ENCODE measurements at places on chromosomes 5 and 9. TPM values are rescaled to one million over a fixed set of nuclear protein-coding genes. Genes with fewer than 3 reads are reported as not detected.

GRCh38 chr9:34986540-34987047 lies 3.0 kb upstream of the DNAJB5 start:
- DNase-seq: peak; percentile 41

GRCh38 chr5:148267962-148268361 lies 632 bp upstream of the SPINK13 start:
- DNase-seq: no peak

- DNase-seq: no peak
Observed at GRCh38 chr9:126592461-126592860, 21.3 kb upstream of the LMX1B start.

DNA sequence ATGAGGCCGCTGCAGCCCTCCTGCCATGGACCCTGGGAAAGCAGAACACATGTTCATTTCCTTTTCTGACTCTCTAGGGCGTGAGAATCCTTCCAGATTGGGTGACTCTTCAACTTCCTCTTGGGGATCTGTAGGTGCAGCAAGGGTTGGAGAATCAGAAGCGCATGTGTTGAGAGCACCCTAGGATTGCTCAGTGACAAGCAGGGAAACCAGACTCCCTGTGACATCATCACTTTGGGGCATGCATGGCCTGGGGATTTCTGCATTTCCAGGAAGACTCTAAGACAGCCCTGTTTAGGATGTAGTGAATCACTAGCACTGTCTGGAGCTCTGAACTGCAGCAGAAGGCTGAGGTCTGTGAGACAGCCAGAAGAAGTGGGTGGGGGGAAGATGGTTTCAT lies 15.1 kb upstream of the LCP2 start:
- DNase-seq: no peak

GRCh38 chr5:127696683-127697082 lies 6.5 kb upstream of the CCDC192 start:
- no peak for DNase-seq

DNA sequence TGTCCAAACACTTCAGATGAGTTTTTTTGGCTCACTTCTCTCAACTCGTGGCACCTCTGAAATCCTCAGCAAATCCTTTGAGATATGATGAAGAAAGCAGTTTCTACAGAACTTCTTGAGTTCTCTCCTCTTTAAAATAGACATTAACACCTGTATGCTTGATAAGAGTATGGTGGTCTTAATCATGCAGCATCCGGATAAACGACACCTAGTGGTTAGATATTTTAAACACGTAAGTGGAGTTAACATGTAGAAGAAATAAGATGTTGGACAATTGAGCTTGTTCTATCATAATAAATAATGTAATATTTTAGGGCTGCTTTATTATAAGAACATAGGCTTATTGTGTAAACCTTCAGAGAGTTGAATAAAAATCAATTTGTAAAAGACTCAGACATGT lies 324.8 kb downstream of the CYLC2 start:
- peak; percentile 7 for DNase-seq

DNA sequence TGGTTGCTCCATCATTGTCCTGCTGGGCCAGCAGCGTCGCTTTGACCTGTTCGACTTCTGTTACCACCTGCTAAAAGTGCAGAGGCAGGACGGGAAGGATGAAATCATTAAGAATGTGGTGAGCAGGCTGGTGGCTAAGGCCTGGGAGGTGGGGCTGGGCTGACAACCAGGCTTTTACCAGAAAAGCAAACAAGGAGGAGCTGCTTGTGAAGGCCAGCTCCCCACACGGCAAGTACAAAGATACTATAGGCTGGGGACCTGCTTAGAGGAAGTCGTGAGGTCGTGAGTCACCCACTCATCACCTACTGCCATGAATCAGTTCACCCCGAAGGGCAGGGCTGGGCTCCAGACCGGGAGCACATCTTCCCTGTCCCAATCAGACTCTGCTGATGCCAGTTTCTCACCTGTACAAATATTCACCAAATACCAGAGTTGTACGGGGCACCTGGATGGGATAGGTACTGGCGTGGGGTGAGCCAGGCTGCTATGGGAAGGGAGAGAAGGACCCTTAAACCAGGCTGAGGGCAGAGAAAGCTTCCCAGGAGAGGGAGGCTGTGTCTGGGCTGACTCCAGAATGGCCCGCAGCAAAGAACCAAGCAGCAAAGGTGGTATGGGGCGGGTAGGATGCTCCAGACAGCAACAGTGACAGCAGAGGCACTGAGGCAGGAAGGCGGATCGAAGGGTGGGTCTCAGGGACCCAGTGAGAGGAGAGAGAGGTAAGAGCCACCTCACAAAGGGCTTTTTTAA lies 69.3 kb upstream of the NIPAL4 start:
- no peak for DNase-seq

DNA sequence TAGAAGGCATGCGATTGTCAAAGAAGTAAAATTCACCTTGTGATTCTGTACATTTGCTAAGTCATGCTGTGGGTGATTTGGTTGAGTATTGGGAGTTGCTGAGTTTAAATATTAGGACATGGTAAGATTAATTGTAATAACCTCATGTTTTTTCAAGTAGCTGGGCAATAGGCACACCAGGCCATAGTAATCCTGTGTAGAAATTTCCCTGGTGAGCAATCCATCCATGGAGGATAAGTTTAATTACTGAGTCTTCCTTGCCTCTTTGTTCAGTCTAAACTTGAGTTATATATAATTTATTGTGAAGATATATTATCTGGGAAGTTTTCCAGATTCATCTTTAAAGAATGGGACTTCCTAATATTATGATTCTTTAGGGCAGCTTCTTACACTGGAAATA lies 221.1 kb upstream of the NUDT12 start:
- DNase-seq: no peak

DNA sequence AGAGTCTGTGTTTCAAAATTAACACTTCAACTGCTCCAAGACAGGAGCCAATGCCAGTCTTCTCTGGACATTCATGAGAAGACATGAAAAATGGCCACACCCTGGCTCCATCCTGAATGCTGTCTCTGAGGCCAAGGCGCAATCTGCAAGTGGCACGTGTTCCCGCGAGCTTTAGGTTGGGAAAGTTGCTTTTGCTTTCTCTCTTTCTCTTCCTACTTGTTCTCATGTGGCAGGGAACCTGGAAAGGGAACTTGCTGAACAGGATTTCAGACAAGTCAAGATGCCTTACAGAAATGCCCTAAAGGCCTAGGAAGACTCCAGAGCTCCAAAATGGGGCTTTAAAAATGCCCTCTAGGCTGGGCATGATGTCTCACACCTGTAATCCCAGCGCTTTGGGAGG lies 91.9 kb upstream of the OTULINL start:
- DNase-seq: no peak

GRCh38 chr5:78841767-78842166 lies 143.3 kb downstream of the ARSB start:
- no peak for DNase-seq

DNA sequence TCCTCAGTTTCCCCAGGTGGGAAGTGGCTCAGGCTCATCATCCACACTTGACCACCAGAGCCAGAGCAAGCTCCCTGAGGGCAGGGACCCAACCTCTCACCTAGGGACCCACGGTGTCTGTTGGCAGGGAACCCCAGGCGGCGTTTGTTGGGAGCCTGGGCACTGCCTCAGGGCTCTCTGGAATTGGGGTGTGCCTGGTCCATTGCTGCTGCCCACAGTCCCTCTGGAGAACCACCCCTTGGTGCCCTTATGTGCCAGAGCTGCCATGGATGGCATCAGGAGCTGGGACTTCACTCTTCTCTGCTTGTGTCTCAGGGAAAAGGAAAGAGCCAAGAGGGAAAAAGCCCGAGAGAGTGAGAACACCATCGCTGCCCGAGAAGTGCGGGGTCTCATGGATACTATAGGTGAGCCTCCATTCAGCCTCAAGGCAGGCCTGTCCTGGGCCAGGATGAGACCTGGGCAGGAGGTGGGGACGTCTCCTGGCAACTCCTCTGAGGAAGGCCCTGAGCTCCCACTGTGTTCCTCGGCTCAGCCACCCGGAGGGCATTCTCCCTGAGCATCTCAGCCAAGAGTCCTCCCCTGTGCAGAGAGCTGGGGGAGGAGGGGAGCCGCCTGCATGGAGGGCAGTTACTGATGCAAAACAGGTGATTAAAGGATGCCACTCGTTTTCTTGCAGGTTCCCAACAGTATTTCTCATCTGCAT lies 4.5 kb downstream of the CCDC180 start:
- DNase-seq: no peak

GRCh38 chr5:101009758-101010519 lies 106.9 kb upstream of the ST8SIA4 start:
- no peak for DNase-seq

DNA sequence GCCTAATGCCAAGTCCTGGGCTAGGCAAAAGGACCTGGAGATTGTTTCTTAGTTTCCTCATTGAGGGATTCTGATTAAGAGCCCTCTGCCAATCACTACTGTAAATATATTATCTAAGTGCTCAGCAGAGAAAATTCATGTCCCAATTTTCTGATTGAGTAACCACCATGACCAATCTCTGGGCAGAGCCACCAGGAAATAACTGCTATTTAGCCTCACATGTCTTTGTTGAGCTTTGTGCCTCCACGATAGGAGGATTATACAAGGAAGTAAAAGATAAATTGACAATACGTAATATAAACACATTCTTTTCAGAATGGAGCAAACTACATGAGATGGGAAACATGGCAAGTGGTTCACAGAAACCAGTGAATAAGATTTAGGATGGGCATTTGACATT lies 396.1 kb upstream of the PAPPA start:
- no peak for DNase-seq

GRCh38 chr9:114551750-114552685 lies 35.6 kb upstream of the ATP6V1G1 start:
- DNase-seq: no peak

DNA sequence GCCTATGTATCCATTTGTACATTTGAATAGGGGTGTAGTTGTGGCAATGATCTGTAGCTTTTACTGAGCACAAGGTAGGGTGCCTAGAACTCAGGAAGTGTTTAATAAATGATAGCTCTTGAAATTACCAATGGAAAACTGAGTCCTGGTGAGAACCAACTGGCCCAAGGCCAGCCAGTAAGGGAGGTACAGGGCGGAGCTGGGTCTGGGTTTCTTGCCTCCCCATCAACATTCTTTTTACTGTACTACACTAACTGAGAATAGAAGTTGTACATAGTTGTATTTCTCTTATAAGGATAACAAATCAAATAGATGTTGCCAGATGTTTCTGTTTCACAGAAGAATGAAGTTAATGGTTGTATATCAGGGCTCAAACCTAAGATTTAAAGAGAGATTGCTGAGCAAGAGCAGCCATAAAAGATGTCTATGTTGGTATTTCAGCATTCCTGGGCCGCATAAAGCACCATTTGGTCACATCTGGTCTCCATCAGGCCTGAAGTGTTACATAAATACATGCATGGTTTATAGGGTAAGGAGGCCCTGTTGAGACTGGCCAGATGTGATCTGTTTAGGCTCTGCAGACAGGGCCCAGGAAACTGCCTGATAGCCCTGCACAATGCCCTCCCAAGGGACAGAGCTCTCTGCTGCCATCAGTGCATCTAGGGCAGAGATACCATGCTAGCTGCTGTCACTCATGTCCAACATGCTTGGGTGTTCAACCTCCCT lies 210.5 kb downstream of the NXNL2 start:
- DNase-seq: no peak

DNA sequence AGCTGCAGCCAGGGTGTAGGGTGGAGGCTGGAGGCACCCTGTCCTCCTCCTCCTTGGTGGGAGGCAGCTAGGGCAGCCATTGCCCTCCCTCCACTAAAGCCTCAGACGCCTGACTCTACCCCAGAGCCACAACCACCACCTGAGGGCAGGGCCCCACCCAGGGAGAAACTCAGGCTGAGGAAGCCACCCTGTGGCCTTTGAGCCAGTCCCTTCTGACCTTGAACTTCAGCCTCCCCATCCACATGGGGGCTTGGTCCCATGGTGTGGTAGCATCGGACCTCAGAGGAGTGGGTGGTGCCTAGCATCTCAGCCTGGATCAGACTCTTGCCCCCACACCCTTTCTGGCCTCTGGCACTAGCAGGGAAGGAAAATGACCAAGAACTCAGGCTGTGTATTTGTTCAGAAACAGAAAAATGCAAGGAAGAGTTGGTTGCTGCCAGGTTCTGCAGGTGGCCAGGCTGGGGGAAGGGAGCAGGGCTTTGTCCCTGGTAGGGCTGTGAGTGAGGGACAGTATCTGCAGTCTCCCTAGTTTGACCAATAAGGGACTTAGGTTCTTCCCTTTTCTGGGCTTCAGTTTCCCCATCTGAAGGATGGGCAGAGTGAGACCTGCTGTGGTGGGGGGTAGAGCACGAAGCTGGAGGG lies 3.2 kb downstream of the DAB2IP start:
- no peak for DNase-seq

- no peak for DNase-seq
Observed at GRCh38 chr9:80040457-80040856, 468.7 kb downstream of the TLE4 start.

- DNase-seq: no peak
Observed at GRCh38 chr5:157245886-157246285, 20.0 kb upstream of the CYFIP2 start.

DNA sequence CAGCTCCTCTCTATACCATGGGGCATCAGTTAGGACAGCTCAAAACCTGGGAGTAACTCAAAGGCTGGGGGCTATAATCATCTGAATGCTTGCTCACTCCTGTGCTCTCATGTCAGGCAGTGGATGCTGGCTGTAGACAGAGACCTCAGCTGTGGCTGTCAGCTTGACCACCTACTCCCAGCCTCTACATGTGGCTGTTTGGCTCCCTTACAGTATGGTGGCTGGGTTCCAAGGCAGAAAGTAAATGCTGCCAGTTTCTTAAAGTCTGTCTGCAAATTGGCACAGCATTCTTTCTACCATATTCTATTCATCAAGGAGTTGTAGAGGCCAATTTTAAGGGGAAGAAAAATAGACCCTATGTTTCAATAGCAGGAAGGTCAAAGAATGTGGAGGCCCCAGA lies 66.9 kb downstream of the TMC1 start:
- DNase-seq: no peak

The ZCCHC10 gene
- 22.3 TPM for total RNA-seq

The SYK gene
- 2.7 TPM for total RNA-seq

The EXD3 gene
- total RNA-seq: 15.7 TPM

The DHX29 gene
- 28.4 TPM for total RNA-seq

The RNF208 gene
- 1.0 TPM for total RNA-seq

The LCN12 gene
- 0.38 TPM for total RNA-seq

The DDX4 gene
- total RNA-seq: not detected

The PRDM9 gene
- not detected for total RNA-seq

The THBS4 gene
- 3.4 TPM for total RNA-seq

The PCA3 gene
- total RNA-seq: not detected

The DOK3 gene
- 0.76 TPM for total RNA-seq

The SSBP2 gene
- total RNA-seq: 38.8 TPM

The LSM11 gene
- total RNA-seq: 6.5 TPM

Measured in H7 (cell line).